ENCODE measurements at places on chromosomes 3 and 15.

DNA sequence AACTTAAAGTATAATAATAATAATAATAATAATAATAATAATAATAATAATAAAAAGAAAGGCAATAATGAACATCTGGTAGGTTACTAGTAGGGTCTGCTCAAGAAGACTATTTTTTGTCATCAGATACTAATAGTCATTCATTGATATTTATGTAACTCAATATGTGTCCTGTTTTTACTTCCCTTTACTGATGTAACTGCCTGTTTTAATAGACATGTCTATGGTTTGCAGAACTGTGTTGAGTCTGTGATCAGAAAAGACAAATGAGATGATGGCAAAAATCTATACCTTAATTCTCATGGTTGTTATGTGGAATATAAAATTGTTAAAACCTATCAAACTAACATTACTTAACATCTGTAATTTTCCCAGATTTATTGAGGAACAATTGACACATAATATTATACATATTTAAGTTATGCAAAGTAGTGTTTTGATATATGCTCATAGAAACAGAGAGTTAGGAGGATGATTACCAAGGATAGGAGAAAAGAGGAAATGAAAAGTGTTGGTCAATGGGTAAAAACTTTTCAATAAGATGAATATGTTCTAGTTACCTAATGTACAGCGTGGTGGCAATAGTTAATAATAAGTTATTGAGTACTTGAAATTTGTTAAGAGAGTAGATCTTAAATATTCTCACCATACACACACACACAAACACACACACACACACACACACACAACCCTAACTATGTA, 699.4 kb downstream of the ZPLD1 start:
- no peak for DNase-seq

GRCh38 chr15:49721091-49721490, 100.2 kb downstream of the DTWD1 start:
- DNase-seq, result no peak

- DNase-seq, result no peak
Observed at GRCh38 chr3:111947231-111947630, 31.6 kb upstream of the ABHD10 start.

DNA sequence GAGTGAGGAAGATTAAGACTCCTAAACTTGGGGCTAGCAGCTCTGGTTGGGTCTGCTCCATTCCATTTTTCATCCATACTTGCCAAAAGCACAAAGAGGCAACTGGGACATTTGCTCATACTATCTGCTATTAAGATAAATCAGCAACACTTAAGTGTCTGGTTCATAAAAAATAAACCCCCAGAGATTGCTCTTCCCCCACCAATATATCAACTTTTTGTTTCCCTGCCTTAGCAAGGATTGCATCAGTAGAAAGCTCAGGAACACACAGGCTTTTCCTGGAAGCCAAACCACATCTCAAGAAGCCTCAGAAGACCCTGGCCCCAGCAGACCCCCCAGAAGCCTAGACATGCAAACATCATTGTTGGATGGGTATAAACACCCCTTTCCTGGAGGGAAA, 232.4 kb upstream of the WNT5A start:
- no peak for DNase-seq

- no peak for DNase-seq
Observed at GRCh38 chr15:29089731-29090616, 179.6 kb downstream of the NSMCE3 start.
